ENCODE measurements at places on chromosomes 16 and 17. TPM values are rescaled to one million over a fixed set of nuclear protein-coding genes. Genes with fewer than 3 reads are reported as not detected.
A peak's percentile ranks its signal among the peaks of the same experiment; 100 is the strongest.

Gene KRTAP4-9
- total RNA-seq: not detected

Gene NTN1
- 4.3 TPM for total RNA-seq

Gene TMEM92
- 0.47 TPM for total RNA-seq

Gene OR3A3
- not detected for total RNA-seq

Gene PCGF2
- 21.6 TPM for total RNA-seq

Gene RSKR
- total RNA-seq: 3.0 TPM

Gene INCA1
- 0.37 TPM for total RNA-seq

Gene WNT3
- 0.35 TPM for total RNA-seq

Gene ETV4
- total RNA-seq: 2.0 TPM

Gene GALK1
- 19.6 TPM for total RNA-seq

Gene BEAN1
- total RNA-seq: 0.41 TPM

Gene ALOXE3
- total RNA-seq: not detected

Gene NLGN2
- total RNA-seq: 2.9 TPM

Gene ZNF423
- total RNA-seq: 5.1 TPM

Gene RASD1
- total RNA-seq: 15.2 TPM

DNA sequence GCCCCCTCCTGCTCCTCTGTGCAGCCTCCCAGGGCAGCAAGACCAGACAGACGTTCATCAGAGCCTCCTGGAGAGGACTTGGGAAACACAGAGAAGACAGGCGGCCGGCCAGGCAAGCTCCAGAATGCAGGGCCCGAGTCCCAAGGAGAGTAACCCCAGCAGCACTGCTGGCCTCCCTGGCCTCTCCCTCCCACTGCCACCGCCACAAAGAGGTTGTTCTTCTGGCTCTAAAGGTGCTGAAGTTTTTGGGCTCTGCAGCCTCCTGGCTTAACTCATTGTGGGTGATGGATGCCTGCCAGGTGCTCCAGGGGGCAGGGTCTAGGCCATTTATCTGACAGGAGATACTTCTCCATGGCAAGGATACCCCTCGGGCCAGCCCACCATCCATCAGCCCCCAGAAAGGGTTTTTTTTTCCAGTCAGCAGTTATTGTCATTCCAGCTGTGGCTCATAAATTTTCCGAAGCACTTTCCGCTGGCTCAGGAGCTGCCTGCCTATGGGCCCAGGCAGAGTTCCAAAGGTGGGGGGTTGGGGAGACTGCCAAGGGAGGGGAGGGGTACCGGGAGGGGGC lies 32.0 kb upstream of the MRPS23 start:
- DNase-seq: no peak

DNA sequence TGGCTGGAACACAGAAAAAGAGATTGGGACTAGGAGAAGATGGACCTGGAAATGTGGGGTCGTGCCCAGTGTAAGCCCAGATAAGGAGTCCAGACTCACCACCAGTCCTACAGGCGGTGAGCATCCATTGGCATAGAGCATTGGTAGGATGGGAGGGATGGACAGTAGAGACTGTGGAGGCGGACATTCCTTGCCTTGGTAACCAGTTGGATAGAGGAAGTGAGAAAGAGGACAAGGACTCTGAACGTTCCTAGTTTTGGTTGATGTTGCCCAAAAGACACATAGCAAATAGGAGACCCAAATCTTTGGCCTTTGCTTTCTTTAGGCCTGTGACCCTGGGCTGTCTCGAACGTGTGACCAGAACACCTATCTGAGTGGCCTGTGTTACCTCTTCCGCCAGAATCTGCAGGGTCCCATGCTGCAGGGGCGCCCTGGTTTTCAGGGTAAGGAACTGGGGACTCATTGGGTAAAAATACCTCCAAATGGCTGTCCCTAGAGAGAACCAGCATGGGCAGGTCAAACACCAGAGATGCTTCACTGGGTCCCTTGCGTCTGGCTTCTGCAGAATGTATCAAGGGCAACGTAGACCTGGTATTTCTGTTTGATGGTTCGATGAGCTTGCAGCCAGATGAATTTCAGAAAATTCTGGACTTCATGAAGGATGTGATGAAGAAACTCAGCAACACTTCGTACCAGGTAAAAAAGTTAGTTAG lies 6.4 kb downstream of the ITGAL start:
- DNase-seq: no peak

- DNase-seq: peak; percentile 73
These were observed 13.7 kb downstream of the ALOX12B start for GRCh38 chr17:8073627-8074484.

DNA sequence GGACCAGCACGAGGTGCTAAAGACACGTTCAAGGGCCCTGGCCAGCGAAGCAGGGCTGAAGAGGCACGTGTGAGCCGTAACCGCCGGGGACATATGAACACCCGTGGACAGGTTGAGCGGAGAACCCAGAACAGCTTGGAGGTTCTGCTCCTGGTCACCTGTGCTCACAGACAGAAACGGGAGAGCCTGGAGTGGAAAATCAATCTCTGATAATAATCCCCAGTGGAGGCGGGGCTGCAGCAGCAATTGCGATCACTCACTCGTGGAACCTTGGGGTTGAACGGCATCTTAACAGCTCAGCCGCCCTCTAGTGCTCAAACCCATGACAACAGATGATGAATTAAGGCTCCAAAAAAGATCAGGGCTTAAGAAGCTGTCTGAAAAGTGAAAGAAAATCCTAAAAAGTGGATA lies 25.6 kb downstream of the WIPI1 start:
- no peak for DNase-seq

GRCh38 chr16:10376229-10376628 lies 9.6 kb upstream of the ATF7IP2 start:
- no peak for DNase-seq

- no peak for DNase-seq
These were observed 191.8 kb downstream of the PRKCA start for GRCh38 chr17:66494023-66494803.

DNA sequence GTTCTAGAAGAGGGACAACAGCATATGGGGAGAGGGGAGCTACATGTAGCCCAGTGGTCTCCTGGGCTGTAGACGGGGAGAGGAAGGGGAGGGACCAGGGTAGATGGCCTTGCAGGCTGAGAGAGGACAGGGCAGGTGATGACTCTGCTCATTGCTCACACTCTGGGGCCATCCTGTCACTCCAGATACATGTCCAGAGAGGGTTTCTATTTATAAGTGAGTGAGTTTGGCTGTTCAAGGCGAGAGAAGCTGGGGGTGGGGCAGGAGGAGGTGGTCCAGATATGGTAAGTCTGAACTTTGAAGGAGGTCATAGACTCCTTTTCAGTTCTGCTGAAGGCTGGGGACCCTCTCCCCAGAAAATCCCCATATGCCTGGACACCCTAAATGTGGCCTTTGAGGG lies 22.2 kb downstream of the CACNA1G start:
- DNase-seq: no peak

DNA sequence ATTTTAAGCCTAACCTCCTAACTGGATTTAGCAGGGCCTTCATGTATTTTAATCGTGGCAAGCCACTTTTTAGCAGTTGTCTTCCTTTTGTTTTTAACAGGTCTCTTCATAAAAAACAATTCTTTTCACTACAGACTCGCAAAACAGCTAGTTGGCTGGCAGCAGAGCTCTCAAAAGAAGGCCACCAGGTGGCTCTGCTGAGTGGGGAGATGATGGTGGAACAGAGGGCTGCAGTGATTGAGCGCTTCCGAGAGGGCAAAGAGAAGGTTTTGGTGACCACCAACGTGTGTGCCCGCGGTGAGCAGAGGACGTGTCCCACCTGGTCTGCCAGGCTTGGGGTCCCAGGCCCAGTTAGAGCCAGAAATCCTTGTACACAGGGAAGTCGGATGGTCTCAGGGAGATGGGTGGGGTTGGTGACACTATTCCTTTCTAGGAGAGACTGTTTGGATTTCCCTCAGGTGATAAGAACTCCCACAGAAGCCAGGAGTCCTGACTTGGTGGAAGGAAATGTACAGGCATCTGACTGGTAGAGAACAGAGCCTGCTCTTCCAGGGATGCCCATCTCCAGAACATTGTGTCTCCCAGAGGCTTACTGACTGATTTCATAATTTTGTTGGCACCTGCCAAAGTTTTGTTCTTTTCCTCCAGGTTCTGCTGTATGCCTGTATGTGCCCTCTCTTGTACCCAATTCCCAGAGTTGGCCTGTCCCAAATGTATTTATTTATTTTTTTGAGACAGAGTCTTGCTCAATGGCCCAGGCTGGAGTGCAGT lies 14.9 kb upstream of the DDX19A start:
- DNase-seq: no peak

GRCh38 chr16:30997725-30998711 lies 12.4 kb downstream of the STX1B start:
- DNase-seq: no peak

DNA sequence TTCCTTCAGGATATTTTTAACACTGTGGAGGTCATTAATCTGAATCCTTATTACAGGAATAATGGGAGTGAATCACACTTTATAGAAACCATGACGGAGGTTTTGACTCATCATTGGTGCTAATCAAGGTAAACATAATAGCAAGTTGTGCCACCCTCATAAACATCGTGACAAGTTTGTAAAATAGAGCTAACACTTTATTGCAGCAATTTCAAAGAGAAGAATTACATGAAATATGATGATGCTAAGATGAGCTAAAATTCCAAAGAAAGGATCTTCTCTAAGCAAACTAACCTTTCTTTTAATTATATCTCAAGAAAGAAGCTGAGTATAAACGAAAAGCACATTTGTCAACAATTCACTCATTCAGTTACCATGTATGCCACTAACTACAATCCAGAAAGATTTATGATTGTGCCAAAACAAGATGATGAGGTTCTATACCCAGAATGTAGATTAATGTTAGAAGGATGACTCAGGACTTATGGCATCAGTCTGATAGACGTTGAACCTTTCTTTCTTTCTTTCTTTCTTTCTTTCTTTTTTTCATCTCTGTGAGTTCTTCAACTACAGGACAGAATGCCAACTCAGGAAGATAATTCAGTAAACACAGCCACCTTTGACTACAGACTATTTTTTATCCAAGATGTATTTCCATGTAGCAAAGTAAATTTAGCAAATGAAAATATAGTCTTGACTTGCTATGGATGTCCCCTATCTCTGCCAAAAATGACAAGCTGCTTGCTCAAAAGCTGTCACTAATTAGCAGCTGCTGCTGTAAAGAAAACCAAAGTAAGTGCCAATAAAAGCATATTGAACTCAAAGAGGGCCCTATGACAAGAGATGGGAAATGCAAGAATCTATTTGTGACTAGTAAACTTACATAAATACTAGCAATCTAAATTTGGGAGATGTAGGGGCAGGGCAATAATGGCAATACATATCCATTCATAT lies 23.3 kb downstream of the STAT5B start:
- DNase-seq: no peak

GRCh38 chr17:601926-602303 lies 112.7 kb downstream of the VPS53 start:
- DNase-seq: no peak

- DNase-seq: no peak
These were observed 17.1 kb upstream of the WFIKKN2 start for GRCh38 chr17:50818261-50818660.

DNA sequence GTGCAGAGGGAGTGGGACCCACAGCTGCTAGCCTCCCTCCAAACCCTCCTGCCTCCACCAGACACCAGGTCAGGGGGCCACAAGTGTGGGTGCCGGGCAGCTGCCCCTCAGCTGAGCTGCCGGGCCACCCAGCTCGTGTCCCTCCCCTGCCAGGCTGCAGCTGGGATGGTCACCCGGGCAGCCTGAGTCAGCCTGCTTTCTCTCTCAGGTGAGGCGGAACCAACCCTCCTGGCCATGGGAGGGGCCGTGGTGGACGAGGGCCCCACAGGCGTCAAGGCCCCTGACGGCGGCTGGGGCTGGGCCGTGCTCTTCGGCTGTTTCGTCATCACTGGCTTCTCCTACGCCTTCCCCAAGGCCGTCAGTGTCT lies 6.9 kb downstream of the SLC16A3 start:
- no peak for DNase-seq

DNA sequence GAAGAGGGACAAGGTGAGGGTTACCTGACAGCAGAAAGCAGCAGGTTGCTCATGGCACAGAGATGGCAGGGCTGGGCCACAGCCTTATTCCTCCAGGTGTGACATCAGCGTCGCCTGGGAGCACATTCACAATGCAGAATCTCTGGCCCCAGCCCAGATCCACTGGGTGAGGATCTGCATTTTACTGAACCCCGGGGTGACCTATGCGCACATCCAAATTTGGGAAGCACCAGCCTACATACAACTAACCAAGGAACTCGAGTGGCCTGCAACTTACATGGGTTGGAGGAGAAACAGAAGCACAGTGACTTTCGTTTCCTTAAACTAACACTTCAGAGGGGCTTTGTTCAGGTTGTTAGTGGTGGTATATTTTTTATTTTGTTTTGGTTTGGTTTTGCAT lies 17.6 kb downstream of the CPPED1 start:
- no peak for DNase-seq

- DNase-seq: no peak
These were observed 220.2 kb upstream of the TBX2 start for GRCh38 chr17:61179380-61179806.

GRCh38 chr16:31179219-31179746 lies 656 bp upstream of the FUS start:
- no peak for DNase-seq

DNA sequence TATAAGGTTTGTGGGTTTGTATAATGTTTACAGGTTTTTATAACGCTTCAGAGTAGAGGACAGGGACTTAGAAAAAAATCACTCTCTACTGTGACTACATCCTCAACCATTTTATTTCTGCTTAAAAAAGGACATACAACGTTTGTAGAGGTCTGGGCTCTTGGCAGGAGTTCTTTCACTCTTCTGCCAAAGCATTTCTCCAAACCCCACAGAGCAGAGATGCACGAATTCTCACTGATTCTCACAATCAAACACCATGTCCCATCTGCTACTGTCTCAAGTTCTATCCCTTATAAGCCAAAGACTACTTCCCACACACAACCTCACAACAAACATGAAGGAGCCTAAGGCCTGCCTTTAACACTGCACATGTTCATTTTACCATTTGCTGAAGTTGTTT lies 7.0 kb upstream of the ANKFY1 start:
- no peak for DNase-seq

DNA sequence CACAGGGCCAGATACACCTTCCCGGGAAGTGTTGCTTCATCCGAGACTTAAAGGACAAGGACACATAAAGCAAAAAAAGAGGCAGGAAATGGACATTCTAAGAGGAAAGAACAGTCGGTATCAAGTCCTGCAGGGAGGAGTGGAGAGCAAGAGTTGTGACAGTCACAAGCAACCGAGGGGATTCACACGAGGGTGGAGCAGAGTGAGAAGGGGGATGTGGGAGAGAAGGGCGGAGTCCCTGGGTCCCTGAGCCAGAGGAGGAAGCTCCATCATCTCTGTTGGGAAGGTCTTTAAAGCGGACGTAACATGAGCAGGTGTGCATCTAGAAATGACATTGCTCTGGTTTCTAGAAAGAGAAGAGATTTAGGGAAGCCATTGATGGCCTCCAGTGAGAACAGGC lies 47.1 kb downstream of the AIPL1 start:
- DNase-seq: no peak

DNA sequence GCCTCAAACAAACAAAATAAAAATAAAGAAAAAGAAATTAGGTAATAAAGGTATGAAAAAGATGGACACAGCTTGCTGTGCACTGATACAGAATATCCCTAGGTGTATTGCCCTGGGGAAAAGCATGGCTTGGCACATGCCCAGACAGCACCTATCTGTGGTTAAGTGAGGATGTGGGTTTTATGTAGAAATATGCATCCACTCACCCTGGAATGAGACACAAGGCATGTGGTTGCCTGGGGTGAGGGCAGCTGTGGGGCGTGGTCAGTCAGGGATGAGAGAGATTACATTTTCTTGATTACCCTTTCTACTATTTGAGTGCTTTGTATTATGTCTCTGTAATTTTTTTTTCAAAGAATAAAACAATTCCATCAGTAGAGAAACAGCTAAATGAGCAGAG lies 6.9 kb downstream of the PLLP start:
- DNase-seq: no peak

GRCh38 chr16:86925067-86925791 lies 346.9 kb downstream of the FOXL1 start:
- no peak for DNase-seq
